ENCODE measurements at places on chromosomes 12 and 14. TPM values are rescaled to one million over a fixed set of nuclear protein-coding genes. Genes with fewer than 3 reads are reported as not detected.

The KRT73 gene
- total RNA-seq = not detected

The LTBR gene
- 98.6 TPM for total RNA-seq

The SAMD4A gene
- total RNA-seq = 48.0 TPM

The CCDC92 gene
- total RNA-seq = 23.7 TPM

The ZNF664 gene
- total RNA-seq = 33.5 TPM

The BEGAIN gene
- total RNA-seq = 0.26 TPM

The PTCSC3 gene
- total RNA-seq = not detected

The KRT71 gene
- not detected for total RNA-seq

The TMEM229B gene
- total RNA-seq = 3.3 TPM

The YAF2 gene
- 66.9 TPM for total RNA-seq

The FGD4 gene
- 60.3 TPM for total RNA-seq

The OAS2 gene
- 2.2 TPM for total RNA-seq

The SLC10A1 gene
- total RNA-seq = 0.23 TPM

The SERPINA6 gene
- 0.69 TPM for total RNA-seq

The ACIN1 gene
- total RNA-seq = 74.8 TPM

The CCER1 gene
- not detected for total RNA-seq

The LYZ gene
- total RNA-seq = 5.3 TPM

The HSPB8 gene
- 582 TPM for total RNA-seq

The PLEKHG7 gene
- not detected for total RNA-seq

The ANO2 gene
- 2.0 TPM for total RNA-seq

The TNFRSF1A gene
- total RNA-seq = 187 TPM

The DAO gene
- not detected for total RNA-seq

The GPRC5A gene
- total RNA-seq = 5.8 TPM

The SLC6A13 gene
- total RNA-seq = 1.9 TPM

The NRXN3 gene
- 0.04 TPM for total RNA-seq

The TMEM119 gene
- not detected for total RNA-seq

The HOXC10 gene
- total RNA-seq = 23.9 TPM

The RNASE11 gene
- total RNA-seq = not detected

The NR4A1 gene
- total RNA-seq = 36.3 TPM

The TAS2R8 gene
- total RNA-seq = not detected

The PPP4R4 gene
- 0.13 TPM for total RNA-seq

The EFS gene
- 4.1 TPM for total RNA-seq

The SYNDIG1L gene
- total RNA-seq = not detected

The TEX22 gene
- not detected for total RNA-seq

The PPM1H gene
- total RNA-seq = 1.6 TPM
